ENCODE measurements at places on chromosomes 4 and X.

DNA sequence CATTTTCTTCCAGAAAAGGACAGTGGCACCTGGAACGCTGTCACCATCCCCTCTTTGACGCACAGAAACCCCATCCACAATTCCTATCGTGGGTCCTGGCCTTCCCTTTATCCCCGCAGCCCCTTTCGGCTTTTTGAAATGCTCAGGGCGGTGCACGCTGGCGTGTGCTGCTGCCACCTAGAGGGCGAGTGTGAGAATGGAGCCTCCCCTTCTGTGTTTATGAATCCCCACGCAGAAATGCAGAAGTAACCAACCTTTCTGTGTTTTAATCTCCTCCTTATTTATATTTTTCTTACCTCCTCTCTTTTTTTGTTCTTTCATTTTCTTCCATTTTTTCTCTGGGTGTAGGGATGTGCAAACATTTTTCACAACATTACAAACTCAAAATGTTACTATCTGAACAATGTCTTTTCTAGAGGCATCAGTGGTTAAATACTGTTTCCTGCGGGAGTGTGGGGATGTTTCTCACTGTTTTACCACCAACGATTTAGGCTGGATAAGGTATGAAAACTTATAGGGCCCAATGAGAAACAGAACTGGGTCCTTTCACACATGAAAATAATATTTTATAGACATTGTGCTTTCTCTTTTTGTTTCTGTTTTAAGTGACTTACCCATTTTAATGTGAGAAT is 50.0 kb downstream of the TMA16 start:
- peak; percentile 44 for DNase-seq

- DNase-seq: no peak
Observed at GRCh38 chr4:16513876-16514275, 287.6 kb upstream of the TAPT1 start.

GRCh38 chr4:30696191-30696590 is 24.0 kb upstream of the PCDH7 start:
- DNase-seq: no peak

GRCh38 chr4:8391972-8392371 is 48.6 kb downstream of the ACOX3 start:
- DNase-seq: no peak

DNA sequence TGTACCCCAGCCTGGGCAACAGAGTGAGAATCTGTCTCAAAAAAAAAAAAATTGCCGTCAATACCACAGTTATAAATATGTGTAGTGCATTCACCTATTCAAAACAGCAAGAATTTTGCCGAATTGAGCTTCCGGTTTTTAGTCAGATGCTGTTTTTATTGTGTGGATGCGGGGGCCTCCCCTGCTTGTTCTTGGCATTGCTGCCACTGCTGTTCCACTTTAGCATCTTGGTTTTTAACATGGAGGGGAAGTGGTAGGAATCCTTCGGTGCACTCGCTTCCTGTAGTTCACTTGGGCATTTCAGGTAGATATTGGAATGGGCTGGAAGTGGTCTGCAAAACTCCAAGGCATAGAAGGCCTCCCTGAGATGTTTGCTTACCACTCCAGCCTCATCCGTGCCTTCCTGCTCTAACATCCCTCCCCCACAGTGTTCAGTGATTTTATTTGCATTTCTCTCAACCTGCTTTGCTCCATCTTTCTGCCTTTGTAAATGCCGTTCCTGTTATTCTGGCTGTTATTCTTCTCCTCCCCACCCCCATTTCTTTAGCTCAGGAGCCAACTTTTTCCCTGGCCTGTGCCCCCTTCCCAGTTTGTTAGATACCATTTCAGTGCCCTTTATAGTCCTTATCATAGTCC is 25.5 kb downstream of the MOB1B start:
- no peak for DNase-seq

- DNase-seq: peak; percentile 2
Observed at GRCh38 chr4:38560768-38561558, 103.0 kb upstream of the KLF3 start.

DNA sequence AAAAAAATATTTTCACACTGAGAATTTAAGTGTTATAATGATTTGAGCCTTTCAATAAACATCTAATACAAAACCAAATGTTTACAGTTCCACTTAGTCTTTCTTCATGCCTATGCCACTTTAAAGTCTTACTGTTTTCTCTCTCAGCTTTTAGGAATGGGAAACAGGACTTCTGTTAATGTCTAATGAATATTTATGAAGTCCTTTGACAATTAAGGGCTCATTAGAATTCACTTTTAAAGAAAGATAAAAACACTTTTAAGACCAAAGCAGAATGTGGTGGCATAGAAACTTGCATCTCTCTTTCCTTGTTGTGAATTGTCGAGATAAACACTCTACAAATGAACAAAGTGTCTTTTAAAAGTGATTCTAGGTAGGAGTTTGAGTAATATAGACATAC is 315.9 kb downstream of the BMPR1B start:
- DNase-seq: no peak

DNA sequence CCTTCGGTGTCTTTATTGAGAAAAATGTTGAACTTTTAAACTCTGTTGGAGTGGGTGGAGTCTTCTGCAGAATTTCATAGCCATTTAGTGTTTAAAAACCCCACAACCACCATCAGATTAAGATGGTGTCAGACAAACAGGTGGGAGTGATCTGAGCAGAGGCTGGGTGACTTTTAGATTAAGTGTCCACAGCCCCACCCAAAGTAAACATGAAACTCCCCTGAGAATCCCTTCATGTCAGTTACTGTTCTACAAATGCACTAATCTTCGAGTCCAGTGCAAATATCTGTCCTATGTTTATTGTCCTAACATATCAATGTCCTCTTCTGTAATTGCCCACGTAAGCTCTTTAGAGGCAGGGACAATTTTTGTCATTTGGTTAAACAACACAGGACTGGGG is 175.6 kb upstream of the RBPJ start:
- no peak for DNase-seq

DNA sequence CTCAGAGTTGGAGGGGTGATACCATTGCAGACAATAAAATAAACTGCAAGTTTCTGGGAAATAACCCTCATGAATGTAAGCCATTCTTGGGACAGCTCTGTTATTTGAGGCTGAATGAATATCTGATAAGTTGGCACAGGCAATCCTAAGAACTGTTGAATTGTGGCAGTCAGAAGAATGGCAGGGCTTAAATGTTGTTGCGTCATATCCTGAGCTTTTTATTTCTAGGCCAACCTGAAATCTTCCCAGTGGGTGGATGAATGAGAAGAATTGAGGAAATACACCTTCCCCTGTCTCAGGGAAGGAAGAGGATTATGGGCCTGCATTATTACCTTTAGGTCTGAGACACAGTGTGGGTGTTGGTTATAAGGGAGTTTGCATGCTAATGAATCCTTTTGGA is 64.4 kb upstream of the C4orf54 start:
- no peak for DNase-seq

- no peak for DNase-seq
Observed at GRCh38 chr4:109319156-109319555, 16.7 kb upstream of the COL25A1 start.

GRCh38 chrX:19627081-19627480 is 111.8 kb upstream of the MAP3K15 start:
- DNase-seq: no peak

GRCh38 chrX:135324463-135324862 is 15.2 kb downstream of the ETDC start:
- DNase-seq: no peak

All from stimulated activated CD4-positive, alpha-beta T cell treated with anti-CD3 and anti-CD28 coated beads, Interleukin-4, amount 100 ng/mL, for 4 hours (primary cell).